Caco-2 (cell line): ENCODE measurements at places on chromosomes 12 and 14. TPM values are rescaled to one million over a fixed set of nuclear protein-coding genes. Genes with fewer than 3 reads are reported as not detected.

The KCNC2 gene
- not detected in 2 replicates for total RNA-seq

The ARHGAP9 gene
- 0.75 and 1.8 TPM in 2 replicates for total RNA-seq

The CYP27B1 gene
- total RNA-seq = 6.9 and 7.1 TPM in 2 replicates

The BAG5 gene
- total RNA-seq = 28.9 and 31.6 TPM in 2 replicates

The C12orf50 gene
- total RNA-seq = not detected in 2 replicates

The DIO3 gene
- 0.41 and 0.53 TPM in 2 replicates for total RNA-seq

The COCH gene
- total RNA-seq = 32.2 and 33.4 TPM in 2 replicates

GRCh38 chr12:91332302-91332701, 149.7 kb upstream of the DCN start:
- H3K4me3 ChIP-seq = no peak overlapping the region
- H3K36me3 ChIP-seq = no peaks in the 10 kb centered on the region
- no peaks in the 10 kb centered on the region for H3K4me1 ChIP-seq
- no peak for DNase-seq
- no peak overlapping the region for H3K27ac ChIP-seq

GRCh38 chr12:2058837-2059236, 6.0 kb downstream of the CACNA1C start:
- H3K4me1 ChIP-seq = no peaks in the 10 kb centered on the region
- H3K36me3 ChIP-seq = no peaks in the 10 kb centered on the region
- no peak for DNase-seq
- peaks cover 17% of the 10 kb centered on the region for H3K27me3 ChIP-seq

GRCh38 chr14:38930022-38930421, 173.0 kb downstream of the SEC23A start:
- H3K27ac ChIP-seq = no peak overlapping the region
- peaks cover 5% of the 10 kb centered on the region for H3K4me1 ChIP-seq
- no peaks in the 10 kb centered on the region for H3K36me3 ChIP-seq
- H3K4me3 ChIP-seq = no peak overlapping the region

- DNase-seq = no peak
- H3K4me3 ChIP-seq = no peak overlapping the region
- no peaks in the 10 kb centered on the region for H3K4me1 ChIP-seq
- H3K27me3 ChIP-seq = no peaks in the 10 kb centered on the region
- H3K36me3 ChIP-seq = no peaks in the 10 kb centered on the region
Observed at GRCh38 chr12:123027726-123028445, 47.4 kb downstream of the ARL6IP4 start.

- H3K4me3 ChIP-seq = no peak overlapping the region
- H3K36me3 ChIP-seq = no peaks in the 10 kb centered on the region
- peaks cover 43% of the 10 kb centered on the region for H3K4me1 ChIP-seq
Observed at GRCh38 chr14:53534841-53535240, 381.7 kb upstream of the DDHD1 start.

- H3K36me3 ChIP-seq = no peaks in the 10 kb centered on the region
- no peak for DNase-seq
- H3K4me3 ChIP-seq = no peak overlapping the region
- 0 out of 2 replicates have a peak, but pooled peaks cover 3% of the 10 kb centered on the region for H3K4me1 ChIP-seq
- no peak overlapping the region for H3K27ac ChIP-seq
- no peaks in the 10 kb centered on the region for H3K27me3 ChIP-seq
Observed at GRCh38 chr14:23355871-23356435, 3.3 kb upstream of the SLC22A17 start.

DNA sequence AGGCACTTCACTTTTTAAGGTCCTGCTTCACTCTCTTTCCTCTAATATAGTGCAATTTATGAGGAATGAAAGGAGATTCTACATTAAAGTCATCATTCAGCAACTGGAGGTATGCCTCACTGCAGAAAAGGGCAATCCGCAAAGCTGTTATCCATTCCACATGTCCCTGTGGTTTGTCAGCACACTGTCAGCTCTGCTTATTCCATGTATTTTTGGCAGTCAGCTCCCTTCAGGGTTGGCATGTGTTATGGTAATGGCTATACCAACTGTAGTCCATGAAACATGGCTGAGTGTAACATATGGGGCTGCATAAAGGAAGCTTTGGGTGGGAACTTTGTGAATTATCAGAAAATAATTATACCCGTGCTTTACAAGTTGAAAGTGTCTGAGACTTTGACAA, 154.1 kb downstream of the GALC start:
- H3K27me3 ChIP-seq = no peaks in the 10 kb centered on the region
- DNase-seq = no peak
- no peaks in the 10 kb centered on the region for H3K36me3 ChIP-seq

- no peak overlapping the region for H3K27ac ChIP-seq
- no peak for DNase-seq
- no peaks in the 10 kb centered on the region for H3K27me3 ChIP-seq
- H3K4me3 ChIP-seq = no peak overlapping the region
- H3K4me1 ChIP-seq = no peaks in the 10 kb centered on the region; the same call in 1 of the 2 replicates
Observed at GRCh38 chr12:14325716-14326343, 39.7 kb upstream of the ATF7IP start.

- DNase-seq = no peak
- no peaks in the 10 kb centered on the region for H3K4me1 ChIP-seq
Observed at GRCh38 chr14:25848601-25849000, 749.2 kb downstream of the NOVA1 start.

GRCh38 chr14:57785058-57785457, 80.8 kb downstream of the SLC35F4 start:
- no peaks in the 10 kb centered on the region for H3K4me1 ChIP-seq
- H3K27me3 ChIP-seq = no peaks in the 10 kb centered on the region
- H3K36me3 ChIP-seq = no peaks in the 10 kb centered on the region
- DNase-seq = no peak

DNA sequence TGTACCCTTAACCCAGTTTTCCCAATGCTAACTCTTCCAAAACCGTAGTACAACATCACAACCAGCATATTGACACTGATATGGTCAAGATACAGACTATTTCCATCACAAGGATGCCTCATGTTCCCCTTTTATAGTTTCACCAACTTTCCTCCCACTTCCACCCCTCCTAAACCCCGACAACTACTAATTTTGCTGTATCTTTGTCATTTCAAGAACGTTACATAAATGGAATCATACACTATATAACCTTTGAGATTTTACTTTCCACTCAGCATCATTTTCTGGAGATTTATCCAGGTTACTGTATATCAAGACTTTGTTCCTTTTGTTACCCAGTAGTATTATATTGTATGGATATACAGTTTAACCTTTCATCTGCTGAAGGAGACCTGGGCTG, 88.9 kb downstream of the MED13L start:
- H3K4me3 ChIP-seq = no peak overlapping the region
- no peak overlapping the region for H3K27ac ChIP-seq
- no peaks in the 10 kb centered on the region for H3K36me3 ChIP-seq
- DNase-seq = no peak
- H3K27me3 ChIP-seq = no peaks in the 10 kb centered on the region
- peaks cover 44% of the 10 kb centered on the region for H3K4me1 ChIP-seq

DNA sequence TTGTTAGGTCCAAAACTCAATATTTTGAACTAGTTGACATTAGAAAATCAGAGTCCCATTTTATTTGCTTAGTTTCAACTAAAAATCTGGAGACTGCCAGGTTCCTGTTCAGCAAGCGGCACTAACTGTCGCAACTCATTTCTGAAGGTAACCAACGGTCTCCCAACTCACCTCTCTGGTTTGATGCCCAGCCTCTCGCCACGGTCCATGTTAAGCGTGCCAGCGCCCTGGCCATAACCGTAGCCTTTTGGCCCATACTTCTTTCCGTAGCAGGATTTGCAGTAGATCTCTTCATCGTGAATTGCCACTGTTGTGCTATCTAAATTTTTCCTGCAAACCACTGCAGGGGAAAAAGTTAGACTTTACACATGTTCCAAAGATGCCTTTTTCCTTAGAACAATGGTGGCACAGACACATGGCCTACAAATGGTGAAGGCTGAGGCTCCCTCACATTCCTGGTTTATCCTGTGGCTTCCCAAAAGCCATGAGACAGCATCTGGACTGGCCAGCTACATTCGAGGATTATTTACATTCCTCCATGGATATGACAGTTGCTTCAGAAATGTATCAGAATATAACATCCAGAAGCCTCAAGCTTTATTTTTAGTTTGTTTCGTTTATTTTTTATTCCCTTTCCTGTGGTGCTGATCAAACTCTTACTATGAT, 15.7 kb downstream of the CSRP2 start:
- H3K27me3 ChIP-seq = no peaks in the 10 kb centered on the region
- no peak overlapping the region for H3K27ac ChIP-seq
- no peaks in the 10 kb centered on the region for H3K36me3 ChIP-seq

DNA sequence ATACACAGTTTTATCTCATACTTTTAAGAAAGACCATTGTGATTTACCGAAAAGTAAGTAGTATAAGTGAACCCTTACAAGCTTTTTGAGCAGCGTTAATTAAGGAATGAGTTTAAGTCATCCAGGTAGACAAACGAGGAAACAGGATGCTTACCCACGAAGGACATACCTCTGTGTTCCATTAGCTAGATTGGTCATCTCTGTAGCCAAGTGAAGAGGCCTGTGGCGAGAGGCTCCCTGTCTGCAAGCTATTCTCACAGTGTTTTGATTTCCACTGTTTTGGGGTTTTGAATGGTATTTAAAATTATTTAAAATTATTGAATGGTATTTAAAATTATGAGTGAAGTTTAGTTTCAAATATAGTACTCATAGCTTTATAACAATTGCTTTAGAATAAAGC, 342.1 kb upstream of the RGS6 start:
- DNase-seq = no peak
- H3K4me3 ChIP-seq = no peak overlapping the region
- H3K4me1 ChIP-seq = peaks cover 8% of the 10 kb centered on the region
- H3K27me3 ChIP-seq = no peaks in the 10 kb centered on the region

- peak overlapping the region; percentile 48 for H3K27ac ChIP-seq
- DNase-seq = no peak
- peaks cover 39% of the 10 kb centered on the region for H3K4me1 ChIP-seq
- H3K4me3 ChIP-seq = no peak overlapping the region
- no peaks in the 10 kb centered on the region for H3K27me3 ChIP-seq
Observed at GRCh38 chr12:9133216-9133916, 17.6 kb upstream of the A2M start.

DNA sequence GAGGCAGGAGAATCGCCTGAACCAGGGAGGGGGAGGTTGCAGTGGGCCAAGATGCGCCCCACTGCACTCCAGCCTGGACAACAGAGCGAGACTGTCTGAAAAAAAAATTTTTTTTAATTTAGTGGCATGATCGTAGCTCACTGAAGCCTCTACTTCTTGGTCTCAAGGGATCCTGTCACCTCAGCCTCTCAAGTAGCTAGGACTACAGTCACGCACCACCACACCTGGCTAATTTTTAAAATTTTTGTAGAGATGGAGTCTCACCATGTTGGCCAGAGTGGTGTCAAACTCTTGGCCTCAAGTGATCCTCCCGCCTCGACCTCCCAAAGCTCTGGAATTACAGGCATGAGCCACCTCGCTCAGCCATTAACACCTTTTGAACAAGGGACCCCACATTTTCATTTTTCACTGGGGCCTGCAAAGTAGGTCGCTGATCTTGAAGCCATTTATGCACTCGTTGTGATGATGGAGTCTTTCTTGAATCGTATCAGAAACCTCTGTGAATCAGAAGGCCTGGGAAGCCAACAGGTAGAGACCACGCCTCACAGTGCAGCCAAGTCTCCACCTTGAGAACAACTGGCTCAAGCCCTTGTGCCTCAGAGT, 5.9 kb downstream of the HCAR1 start:
- H3K4me1 ChIP-seq = peaks cover 70% of the 10 kb centered on the region
- no peaks in the 10 kb centered on the region for H3K27me3 ChIP-seq
- no peak overlapping the region for H3K4me3 ChIP-seq

- no peak overlapping the region for H3K4me3 ChIP-seq
- peaks cover 4% of the 10 kb centered on the region for H3K36me3 ChIP-seq
- no peak overlapping the region for H3K27ac ChIP-seq
- no peak for DNase-seq
Observed at GRCh38 chr12:108810636-108811035, 46.7 kb downstream of the SSH1 start.

GRCh38 chr14:98229656-98230366, 1042.2 kb downstream of the BCL11B start:
- no peak for DNase-seq
- no peaks in the 10 kb centered on the region for H3K27me3 ChIP-seq
- H3K4me1 ChIP-seq = no peaks in the 10 kb centered on the region
- H3K36me3 ChIP-seq = no peaks in the 10 kb centered on the region

DNA sequence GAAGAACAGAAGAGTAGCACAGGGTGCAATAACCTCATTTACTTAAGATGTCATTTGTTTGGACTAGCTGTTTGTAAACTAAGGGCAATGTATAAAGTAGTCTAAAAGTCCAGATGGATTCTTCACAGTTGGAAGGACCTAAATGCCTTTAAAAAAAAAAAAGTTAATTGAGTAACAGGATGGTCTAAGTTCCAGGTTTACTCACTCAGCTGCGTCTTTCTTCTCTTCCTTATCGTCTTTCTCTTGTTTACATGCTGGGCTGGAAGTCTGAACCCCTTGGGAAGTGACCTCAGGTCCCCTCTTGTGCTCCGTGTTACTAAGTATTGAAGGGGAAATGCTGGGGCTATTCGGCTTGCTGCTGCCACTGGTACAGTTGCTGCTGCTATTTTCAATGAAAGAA, 82.5 kb downstream of the SH2B3 start:
- no peaks in the 10 kb centered on the region for H3K27me3 ChIP-seq
- 0 out of 2 replicates have a peak, but pooled peaks cover 4% of the 10 kb centered on the region for H3K4me1 ChIP-seq
- H3K4me3 ChIP-seq = no peak overlapping the region
- no peak for DNase-seq

DNA sequence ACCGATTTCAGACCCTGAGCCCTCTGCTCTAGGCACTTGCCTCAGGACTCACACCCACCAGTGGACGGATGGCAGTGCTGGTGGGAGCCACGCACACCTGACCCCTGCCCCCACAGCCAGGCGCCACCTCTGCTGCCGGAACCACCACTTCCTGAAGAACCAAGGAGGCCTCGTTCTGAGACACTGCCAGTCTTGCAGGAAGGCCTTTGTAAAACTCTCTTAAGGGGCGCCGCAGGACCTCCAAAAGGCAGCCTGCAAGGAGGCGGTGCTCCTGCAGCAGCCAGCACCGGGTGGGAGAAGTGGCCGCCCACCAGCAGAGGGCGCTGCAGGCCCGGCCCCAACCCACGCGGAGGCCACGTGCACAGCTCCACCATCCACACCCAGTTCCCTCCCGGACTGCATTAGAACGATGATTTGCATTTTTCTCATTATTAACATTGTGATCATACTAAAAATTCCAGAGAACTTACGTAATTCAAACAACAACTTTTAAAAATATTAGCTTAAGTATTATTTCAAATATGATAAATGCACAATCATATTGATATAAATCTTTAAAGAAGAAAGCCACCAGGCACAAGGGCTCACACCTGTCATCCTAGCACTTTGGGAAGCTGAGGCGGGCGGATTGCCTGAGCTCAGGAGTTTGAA, 12.8 kb downstream of the STX2 start:
- no peaks in the 10 kb centered on the region for H3K27me3 ChIP-seq
- H3K4me1 ChIP-seq = peaks cover 18% of the 10 kb centered on the region
- no peak overlapping the region for H3K4me3 ChIP-seq
- peak; percentile 80 for DNase-seq

- H3K4me1 ChIP-seq = no peaks in the 10 kb centered on the region
- no peak for DNase-seq
- no peak overlapping the region for H3K27ac ChIP-seq
- no peaks in the 10 kb centered on the region for H3K36me3 ChIP-seq
- no peak overlapping the region for H3K4me3 ChIP-seq
Observed at GRCh38 chr14:95875831-95876760, 536 bp upstream of the TUNAR start.
